ENCODE measurements at places on chromosomes 1 and 21.

DNA sequence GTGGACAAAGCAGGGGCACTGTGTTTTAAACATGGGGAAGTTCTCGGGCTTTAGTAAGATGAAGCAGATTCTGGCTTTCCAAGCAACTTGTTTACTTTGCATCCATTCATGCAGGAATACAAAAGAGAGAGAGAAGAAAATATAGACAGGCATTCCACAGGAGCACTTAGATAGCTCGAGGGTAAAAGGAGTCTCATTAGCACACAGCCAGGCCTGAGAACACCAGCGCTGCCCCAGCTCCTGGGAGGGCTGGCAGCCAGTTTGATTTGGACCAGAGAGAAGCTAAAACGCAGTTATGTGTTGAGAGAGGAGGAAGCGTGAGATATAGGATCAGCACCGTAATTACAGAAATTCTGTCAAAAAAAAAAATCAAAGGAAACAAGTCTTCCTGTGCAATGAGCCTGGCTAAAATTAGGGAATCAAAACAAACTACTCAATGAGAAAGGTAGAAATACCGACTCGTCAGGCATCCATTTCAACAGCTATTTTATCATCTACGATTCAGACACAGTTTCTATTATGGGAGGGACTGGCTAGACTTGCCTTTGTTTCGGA is 68.2 kb downstream of the CLSTN1 start:
- DNase-seq = no peak

GRCh38 chr21:44929242-44929798 is 8.6 kb upstream of the ITGB2 start:
- no peak for DNase-seq

DNA sequence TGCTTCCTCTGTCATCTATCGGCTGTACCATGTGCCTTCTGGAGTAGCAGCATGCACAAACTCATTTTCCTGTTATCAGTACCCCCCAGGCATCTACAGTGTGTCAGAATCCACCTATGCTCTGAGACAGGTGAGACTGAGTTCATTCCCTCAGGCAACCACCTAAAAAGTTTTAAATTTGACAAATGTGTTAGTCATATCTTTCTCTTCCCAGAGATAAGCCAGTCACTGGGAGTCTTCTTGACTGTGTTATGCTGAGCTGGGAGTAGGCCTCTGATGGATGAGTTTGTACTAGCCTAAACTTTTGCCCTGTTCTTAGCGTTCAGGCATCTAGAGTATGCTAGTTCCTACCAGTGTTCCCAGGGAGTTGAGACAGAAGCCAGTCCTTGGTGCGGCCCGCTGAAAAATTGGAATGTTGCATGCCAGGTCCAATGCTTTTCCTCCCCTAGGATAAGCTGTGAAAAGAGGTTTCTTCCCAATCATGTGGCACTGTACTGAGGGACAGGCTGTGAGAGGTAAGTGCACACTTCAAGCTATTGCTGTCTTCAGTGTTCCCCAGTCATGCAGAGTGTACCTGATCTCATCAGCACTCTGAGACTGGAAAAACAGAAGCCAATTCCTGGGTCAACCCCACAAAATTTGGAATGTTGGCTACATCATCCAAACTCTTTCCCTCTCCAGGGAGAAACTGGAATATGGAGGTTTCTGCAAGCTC is 1202.3 kb downstream of the NCAM2 start:
- DNase-seq = no peak

DNA sequence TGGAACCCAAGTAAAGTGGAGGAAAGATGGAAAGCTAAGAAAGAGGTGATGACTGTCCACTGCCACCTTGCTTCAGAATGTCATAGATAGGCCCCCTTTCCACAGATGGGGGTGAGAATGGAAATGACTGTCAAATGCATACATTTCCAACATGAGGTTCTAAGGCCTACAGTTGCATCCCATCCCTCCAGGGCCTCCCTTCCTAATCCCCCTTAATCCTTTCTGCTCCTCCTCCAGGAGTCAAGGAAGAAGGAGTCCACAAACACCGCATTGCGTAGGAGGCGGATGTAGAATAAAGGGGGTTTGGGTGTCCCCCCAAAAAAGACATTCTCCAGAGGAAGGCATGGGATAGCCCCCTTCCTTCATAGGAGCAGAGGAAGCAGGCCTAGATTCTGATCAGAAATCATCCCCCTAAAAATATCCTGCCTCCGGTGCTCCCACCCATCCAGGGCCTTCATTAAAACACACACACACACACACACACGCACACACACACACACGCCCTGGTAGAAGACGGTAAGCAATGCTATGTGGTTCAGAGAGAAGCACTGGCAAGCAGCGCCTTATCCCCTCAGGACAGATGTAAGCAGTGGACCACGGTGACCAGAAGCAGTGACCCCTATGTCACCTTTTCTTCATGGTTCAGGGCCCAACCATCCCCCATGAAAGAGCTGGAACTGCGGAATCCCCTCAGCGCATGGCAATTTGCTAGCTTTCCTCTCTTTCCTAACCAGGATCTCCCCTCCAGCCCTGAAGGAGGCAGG is 2.0 kb downstream of the SV2A start:
- no peak for DNase-seq

DNA sequence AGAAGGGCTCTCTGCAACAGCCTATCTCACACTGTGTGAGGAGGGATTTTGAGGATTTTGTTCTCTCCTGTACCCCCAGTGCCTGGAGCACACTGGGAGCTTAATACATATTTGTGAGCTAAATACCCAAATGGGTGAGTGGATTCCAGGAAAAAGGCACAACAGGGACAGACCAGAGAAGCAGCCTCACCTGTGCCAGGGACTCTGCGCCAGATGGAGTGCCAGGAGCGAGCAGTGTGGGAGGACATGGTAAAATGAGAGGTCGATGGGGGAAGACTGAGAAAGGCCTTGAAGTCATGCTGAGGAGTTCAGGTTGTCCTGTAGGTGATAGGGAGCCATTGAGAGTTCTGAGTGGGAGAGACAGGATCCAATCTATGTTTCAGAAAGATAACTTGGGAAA is 11.0 kb upstream of the KCNA2 start:
- DNase-seq = no peak

GRCh38 chr1:110130113-110130591 is 17.9 kb downstream of the UBL4B start:
- peak; percentile 13 for DNase-seq

GRCh38 chr1:81432654-81433109 is 368.1 kb upstream of the ADGRL2 start:
- no peak for DNase-seq

DNA sequence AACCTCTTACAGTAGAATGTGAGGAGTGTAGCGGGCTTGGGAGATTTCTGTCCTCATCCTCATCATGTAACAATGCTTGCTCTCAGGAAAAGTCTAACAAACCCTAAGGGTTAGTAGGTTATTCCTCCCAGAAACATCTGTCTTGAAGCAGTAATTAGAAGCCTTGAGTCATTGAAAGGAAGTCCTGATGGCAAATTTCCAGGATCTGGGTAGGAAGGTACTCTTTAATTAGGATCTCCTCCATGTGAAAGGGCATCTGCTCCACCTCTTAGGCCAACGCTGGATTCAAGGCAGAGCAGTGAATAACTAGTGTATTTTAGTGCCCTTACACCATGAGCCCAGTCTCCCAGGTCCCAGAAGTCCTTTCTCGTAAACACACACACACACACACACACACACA is 106.6 kb upstream of the BARHL2 start:
- no peak for DNase-seq

DNA sequence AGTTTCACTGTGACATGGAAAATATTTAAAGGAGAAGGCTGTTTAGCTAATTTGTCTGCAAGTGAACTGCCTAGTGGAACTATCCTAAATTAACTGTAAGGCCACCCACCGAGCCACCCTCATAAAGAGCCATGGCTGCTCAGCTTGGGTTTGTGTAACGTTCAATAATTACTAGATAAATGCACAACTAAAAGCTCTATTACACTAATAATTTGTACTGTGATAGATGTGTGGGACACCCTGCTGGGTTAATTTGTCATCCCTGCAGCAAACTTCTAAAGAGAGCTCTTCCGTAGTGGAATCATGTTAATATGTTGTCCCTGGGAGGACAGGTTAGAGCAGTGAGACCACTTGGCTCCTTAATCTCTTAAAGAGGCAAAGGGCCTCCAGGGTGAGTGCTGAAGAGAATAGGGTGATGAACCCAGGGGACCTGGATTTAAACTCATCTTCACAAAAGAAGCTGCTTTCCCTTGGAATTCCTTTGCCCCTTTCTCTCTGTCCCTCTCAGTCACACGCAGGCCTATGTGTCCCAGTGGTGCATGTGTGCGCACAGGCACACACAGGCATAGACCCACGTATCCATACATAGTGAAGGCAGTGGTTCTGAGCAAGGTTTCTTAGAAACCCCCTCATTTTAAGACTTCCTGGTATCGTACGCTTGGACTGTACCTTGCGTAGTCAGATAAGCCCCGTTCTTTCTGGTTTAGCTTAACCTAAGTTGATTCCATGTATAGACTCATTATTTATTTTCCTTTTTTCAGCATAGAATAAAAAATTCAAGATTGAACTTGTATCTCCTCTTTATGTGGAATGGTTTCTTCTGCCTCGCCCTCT is 310.3 kb downstream of the NFIA start:
- DNase-seq = no peak

- peak; percentile 21 for DNase-seq
These were observed 48.0 kb upstream of the SLC19A1 start for GRCh38 chr21:45590246-45590725.

- DNase-seq = no peak
These were observed 118.1 kb upstream of the PPP2R5A start for GRCh38 chr1:212167098-212167497.

DNA sequence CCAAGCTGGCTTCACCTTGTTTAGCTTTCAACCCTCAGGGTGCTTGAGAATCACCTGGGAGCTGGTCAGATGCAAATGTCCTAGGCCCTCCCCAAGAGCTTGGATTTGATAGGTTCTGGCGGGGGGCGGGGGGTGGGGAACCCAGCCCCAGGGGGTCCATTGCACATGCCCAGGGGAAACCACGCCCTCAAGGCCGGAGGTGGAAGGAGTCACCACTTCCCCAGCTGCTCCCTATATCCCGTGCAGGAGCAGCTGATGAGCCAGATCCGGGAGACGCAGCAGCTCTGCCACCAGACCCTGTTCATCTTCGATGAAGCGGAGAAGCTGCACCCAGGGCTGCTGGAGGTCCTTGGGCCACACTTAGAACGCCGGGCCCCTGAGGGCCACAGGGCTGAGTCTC is 5.8 kb downstream of the TOR3A start:
- no peak for DNase-seq

- DNase-seq = peak; percentile 66
These were observed 18.6 kb upstream of the TMPRSS2 start for GRCh38 chr21:41526478-41527087.

DNA sequence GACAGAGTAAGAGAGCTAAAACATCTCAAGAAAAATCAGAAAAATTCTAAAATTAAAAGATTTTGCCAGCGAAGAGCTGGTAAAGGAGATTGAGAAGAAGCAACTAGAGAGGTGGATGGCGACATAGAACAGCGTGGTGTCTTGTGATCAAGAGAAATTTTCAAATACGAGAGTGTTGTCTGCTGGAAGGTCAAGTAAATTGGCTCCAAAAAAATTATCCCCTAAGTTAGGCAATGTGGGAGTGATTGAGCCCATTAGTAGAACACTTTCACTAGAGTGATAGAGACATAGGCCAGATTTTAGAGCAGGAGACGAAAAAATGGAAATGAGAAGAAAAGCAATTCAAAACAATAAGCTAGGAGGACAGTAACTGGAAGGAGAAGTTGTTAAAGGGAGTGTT is 94.3 kb upstream of the MPC2 start:
- DNase-seq = no peak

GRCh38 chr1:204081164-204081790 is 8.4 kb downstream of the SOX13 start:
- no peak for DNase-seq

- no peak for DNase-seq
These were observed 37.5 kb downstream of the S100B start for GRCh38 chr21:46567348-46567747.

DNA sequence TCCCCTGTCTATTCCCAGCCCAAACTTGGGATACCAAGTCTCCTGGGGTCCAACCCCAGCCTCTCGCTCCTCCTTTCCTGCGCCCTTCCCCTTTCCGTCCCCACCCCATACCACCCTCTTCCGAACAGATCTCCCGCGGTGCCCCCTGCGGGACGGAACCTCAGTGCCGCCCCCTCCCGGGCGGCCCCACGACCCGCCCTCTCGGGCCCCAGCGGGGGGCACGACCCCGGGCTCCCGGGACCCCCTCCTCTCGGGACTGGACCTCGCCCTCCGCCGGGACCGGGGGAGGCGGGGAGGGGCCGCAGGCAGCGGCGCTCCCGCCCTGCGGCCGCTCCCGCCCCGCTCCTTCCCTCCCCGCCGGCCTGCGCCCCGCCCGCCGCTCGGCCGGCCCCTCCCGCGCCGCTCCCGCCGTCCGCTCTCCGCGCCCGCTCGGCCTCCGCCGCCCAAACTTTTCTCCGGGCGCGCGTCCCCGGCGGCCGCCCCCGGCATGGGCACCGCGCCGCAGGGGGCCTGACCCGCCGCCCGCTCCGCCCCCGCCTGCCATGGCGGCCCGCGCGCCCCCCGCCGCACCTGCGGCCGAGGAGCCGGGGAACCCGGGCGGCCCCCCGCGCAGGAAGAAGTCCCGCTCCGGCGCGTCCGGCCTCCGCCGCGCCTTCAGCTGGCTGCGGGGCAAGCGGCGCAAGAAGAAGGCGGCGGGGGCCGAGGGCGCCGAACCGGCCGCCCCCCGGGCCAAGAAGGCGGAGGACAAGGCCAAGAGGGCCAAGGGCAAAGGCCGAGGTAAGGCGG is 39.0 kb upstream of the SYNC start:
- no peak for DNase-seq

DNA sequence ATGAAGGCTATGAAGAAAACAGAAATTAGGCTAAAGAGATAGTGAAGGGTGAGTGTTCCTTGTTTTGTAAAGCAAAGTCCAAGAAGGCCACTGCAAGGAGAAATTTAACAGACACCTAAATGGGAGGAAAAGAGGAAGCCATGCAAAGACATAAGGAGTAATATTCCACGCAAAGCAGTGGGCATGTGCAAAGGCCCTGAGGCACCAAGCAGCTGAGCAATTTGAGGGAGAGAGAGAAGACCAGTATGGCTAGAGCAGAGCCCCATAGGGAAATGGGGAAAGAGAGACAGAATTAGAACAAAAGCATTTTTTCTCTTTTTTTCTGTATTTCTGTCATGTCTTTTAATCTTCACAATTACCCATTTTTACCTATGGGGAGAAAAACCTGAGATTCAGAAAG is 154.1 kb downstream of the TPR start:
- no peak for DNase-seq

- no peak for DNase-seq
These were observed 144.6 kb upstream of the TNR start for GRCh38 chr1:175887981-175888428.

DNA sequence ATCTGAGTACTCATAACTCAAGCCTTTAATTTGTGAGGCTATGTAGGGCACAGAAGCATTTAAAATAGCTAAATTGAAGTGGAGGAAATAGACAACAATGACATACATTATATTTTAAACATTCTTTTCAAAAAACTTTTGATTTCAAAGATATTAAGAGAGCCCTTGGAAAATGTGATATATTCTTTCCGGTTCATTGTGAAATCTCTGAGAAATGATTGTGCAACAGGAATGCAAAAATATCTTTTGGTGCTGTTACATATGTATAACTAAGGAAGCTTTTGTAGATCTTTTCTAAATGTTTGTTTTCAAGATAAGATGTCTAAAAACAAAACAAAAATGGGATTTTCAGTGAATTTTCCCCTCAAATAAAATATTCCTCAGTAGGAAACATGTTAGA is 185.2 kb downstream of the LEPR start:
- no peak for DNase-seq

All from prostate gland (tissue), 2 donors.